Right atrium auricular region (tissue), 2 donors: ENCODE measurements at places on chromosomes 2 and 18. TPM values are rescaled to one million over a fixed set of nuclear protein-coding genes. Genes with fewer than 3 reads are reported as not detected.

ERFE gene
- 0.33 TPM for total RNA-seq

EVX2 gene
- not detected for total RNA-seq

AAK1 gene
- total RNA-seq = 50.4 TPM

SPATA3 gene
- total RNA-seq = not detected

SIX2 gene
- total RNA-seq = 1.1 TPM

SULT1C2 gene
- total RNA-seq = not detected

NEU2 gene
- not detected for total RNA-seq

SRD5A2 gene
- not detected for total RNA-seq

IL37 gene
- total RNA-seq = not detected

ANKRD29 gene
- total RNA-seq = 3.5 TPM

LCT gene
- total RNA-seq = not detected

ELOA2 gene
- not detected for total RNA-seq

PROM2 gene
- 0.11 TPM for total RNA-seq

C2orf92 gene
- 3.0 TPM for total RNA-seq

CROCC2 gene
- not detected for total RNA-seq

BCL11A gene
- total RNA-seq = 2.2 TPM

SPR gene
- total RNA-seq = 34.5 TPM

CHRNG gene
- total RNA-seq = not detected
